Activated T-helper 1 cell treated with anti-CD3 and anti-CD28 coated beads, Interleukin-2, amount 50 U/mL, for 16 hours (primary cell): ENCODE measurements at places on chromosomes 1 and 21.

DNA sequence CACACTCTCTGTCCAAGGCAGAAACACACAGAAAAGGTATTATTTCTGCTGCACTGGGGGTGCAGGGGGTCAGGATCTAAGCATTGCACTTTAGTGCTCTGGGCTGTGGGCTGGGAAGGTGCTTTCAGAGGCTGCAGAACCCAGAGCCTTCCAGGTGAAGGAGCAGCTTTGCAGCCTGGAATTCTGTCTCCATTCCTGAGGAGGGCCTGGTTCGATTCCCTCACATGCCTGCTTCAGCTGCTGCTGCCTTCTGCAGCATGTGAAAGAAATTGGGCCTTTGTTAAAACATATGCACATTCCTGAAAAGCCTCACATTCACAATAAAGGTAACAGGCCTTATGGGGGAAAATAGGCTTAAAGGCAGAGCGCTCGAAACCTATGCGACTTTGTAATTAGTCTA is 35.9 kb downstream of the VTCN1 start:
- DNase-seq: no peak

DNA sequence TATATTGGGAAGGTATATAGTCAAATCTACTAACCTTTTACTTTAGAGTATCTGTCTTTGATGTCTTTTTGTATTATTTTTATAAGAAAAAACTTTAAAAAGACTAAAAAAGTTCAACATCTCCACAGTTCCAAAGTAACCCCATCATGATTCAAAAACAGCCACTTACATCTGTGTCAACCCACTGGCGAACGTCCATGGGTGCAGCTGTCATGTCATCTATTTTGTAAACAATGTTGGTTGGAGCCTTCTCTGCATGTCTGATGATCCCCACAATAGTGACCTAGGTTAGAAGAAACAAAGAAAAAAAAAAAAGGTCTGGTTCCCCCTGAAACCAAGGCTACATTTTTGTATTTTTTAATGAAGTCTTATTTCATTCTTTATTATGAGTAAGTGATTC is 28.0 kb upstream of the SMPDL3B start:
- DNase-seq: no peak

GRCh38 chr1:247330548-247331171 is 1.0 kb downstream of the ZNF496 start:
- no peak for DNase-seq

DNA sequence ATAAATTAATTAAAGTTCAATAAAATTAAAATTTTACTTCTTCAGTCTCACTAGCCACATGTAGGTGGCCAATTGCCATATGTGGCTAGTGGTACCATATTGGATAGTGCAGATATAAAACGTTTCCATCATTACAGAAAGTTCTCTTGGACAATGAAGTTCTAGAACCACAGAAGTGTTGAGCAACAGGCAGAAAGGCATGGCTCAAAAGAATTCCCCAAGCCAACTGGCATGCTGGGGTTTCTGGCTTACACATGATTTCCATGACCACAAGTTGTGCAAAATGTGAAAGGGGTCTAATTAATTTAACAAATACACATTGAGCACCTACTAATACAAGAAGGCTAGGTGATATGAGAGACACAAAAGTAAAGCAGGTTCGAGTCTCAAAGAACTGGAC is 72.2 kb upstream of the CDC42BPA start:
- DNase-seq: no peak

DNA sequence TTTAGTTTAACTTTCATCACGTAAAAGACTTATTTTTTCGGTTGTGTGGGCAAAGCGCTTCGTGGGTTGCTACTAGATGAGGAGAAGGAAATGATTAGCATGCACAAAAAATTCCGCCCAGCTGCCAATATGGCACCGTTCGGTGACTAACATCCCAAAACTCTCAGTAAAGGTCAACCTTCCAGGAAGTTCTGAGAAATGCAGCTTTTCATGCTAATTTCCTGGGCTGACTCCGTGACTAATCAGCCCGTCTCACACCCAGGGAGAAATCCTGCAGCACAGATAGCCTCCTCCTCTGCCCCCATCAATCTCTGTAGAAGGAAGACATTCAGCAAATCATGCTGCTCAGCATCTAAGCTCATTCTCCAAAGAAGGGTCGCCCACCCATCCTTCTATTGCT is 34.1 kb downstream of the TMCO4 start:
- DNase-seq: peak; percentile 15

DNA sequence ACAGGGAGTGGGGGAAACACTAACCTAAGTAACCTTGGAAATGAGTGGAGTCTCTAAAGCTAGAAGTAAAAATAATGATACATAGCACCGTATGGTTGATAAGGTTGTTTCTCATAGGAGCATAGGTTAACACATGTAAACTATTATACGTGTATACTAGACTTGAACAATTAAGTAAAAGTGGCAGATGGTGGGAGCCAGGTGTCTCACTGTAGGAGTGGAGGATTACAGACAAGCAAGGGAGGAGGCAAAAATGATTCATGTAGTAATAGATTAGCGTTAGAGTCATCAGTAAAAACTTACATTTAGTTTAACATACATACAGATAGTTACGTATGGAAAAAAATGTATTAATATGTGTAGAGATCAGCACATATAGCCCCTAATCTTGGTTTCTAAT is 138.4 kb upstream of the DSCAM start:
- no peak for DNase-seq

- DNase-seq: no peak
Observed at GRCh38 chr1:119330466-119331189, 38.0 kb upstream of the HAO2 start.

- DNase-seq: no peak
Observed at GRCh38 chr21:34923202-34923601, 125.9 kb downstream of the RUNX1 start.

GRCh38 chr1:5951846-5952410 is 40.3 kb downstream of the NPHP4 start:
- no peak for DNase-seq

DNA sequence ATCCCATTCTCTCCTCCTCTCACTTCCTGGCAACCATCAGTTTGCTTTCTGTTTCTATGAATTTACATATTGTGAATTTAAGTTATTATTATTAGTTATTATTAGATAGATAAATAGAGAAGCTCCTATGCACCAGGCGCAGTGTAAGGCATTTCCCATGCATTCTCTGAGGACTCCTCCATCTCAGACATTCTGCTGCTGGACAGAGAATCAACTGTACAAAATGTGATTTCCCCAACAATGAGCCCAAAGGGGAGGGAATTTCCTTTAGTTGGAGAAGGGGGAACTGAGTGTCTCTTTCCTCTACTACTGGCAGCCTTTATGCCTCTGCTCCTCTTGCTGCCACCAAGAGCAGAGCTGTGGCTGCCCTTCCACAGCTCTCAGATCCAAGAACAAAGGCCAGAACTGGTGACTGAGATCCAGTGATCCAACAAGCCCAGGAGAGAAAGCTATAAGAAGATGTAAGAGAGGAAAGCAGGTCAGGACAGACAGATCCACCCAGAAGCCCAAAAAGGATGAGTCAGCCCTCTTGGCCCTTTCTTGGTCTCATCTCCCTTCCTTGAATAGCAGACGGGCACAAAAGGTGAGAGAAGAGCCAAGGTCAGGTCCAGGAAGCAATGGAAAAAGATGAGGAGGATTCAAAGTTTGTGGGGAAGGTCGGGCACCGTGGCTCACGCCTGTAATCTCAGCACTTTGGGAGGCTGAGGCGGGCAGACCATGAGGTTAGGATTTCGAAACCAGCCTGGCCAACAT is 3.5 kb upstream of the IVL start:
- no peak for DNase-seq

DNA sequence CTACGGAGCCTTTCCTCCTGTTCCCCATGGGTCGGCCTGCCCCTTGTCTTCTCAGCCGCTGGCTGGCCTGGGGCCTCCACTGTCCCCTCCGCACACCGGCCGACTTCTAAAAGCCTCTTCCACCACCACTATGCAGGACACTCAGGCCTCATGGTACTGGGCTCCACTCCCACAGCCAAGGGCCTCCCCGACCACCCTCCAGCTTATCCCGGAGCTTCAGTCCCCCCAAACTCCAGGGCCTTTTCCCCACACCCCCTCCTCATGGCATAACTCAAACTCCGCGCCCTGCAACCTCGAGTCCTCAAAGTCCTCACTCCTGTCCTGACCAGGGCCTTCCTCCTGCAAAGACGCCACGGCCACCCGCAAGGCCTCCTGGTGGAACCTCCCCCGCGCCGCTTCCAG is 2.0 kb downstream of the LRRC41 start:
- DNase-seq: no peak

DNA sequence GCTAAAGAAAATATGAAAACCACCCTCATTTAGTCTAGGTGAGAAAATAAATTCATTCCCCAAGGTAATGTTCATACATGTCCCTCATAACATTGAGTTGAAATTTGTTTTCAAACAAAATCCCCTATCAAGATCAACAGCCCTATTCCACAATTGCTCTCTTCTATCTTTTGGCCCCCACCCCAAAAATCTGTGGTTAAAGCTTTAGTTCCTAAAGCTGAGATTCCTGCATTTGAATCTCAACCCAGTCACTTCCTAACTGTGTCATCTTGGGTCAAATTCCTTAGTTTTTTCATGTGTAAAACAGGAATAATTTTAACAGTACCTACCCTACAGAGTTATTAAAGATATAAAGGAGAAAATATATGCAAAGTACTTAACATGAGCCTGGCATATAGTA is 22.0 kb downstream of the KIAA0319L start:
- no peak for DNase-seq

- no peak for DNase-seq
Observed at GRCh38 chr1:193540511-193540910, 354.1 kb upstream of the B3GALT2 start.

GRCh38 chr1:115224636-115225035 is 113.4 kb downstream of the NGF start:
- no peak for DNase-seq

- no peak for DNase-seq
Observed at GRCh38 chr1:162943622-162944021, 82.6 kb upstream of the CCDC190 start.

GRCh38 chr1:163106364-163106987 is 37.3 kb downstream of the RGS4 start:
- DNase-seq: no peak

DNA sequence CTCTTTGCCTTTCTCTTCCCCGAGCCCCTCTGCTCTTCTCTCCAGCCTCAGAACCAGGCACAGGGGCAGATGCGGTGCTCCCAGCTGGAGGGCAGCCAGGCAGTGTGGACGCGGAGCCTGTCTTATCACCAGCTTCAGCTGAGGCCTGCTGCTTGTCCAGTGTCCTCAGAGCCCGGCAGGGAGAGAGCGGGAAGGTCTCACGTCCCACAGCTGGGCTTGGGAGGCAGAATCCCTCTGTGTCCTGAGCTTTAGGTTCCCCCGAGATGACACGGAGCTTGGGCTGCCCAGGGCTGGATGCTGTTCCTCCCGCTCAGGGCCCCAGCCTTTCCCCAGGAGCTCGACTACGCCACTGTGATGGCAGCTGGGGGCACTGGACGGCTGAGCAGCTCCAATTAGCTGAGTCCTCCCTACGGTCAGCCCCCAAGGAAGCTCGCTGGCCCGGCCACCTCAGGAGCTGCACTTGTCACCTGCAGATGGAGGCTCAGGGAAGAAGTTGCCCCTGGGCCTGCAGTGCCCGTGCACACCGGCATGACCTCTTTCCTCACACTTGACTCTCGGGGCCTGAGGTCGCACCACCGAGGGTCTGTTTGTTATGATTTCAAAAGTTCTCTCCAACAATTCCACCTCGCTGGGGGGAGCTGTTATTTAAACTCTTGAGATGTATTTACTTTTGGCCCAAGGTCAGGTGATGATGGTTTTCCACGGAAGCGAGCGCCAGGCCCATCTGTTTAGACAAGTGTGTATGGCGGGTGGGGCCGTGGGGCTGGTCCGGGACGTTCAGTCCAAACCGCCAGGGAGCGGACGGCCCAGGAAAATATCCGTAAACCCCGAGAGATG is 127.3 kb downstream of the SIK1 start:
- no peak for DNase-seq

DNA sequence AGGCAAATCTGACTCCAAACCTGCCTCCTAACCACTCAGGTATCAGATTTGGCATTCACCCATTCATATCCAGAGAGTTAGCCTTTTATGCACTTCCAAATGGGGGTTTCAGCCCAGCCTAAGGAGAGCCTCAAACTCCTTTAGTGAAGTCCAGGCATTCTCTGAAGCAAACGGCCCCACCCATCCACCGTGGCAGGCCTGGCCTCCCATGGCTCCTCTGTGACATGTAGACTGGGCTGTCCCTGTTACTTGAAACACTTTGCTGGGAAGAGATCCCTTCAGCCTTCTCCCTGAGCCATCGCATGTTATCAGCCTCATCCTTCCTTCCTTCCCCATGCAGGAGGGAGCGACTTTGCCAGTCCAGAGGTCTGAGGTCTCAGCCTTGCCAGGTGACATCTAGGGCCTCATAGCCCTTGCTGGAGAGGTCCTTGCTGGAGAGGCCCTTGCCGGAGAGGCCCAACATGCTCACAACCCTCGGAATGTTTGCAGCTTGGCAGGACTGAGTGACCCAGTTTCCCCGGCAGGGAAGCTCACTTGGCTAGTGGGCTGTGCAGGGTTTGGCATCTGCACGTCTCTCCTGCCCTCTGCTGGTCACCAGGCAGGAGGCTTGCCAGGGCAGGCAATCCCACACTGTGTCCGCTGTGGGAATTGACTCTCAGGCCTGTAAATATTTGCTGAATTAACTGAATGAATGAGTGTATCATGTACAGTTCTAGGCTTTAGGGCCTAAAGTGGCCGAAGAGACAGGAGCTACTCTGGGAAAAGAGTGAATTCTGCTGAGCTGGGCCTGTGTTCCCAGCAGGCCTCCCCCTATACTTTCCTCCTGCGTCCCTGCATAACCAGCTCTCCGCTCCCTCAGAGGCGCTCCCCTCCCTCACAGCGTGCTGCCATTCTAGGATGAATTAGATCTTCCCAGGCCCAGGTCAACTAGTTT is 26.7 kb upstream of the RBM15 start:
- DNase-seq: peak; percentile 55

DNA sequence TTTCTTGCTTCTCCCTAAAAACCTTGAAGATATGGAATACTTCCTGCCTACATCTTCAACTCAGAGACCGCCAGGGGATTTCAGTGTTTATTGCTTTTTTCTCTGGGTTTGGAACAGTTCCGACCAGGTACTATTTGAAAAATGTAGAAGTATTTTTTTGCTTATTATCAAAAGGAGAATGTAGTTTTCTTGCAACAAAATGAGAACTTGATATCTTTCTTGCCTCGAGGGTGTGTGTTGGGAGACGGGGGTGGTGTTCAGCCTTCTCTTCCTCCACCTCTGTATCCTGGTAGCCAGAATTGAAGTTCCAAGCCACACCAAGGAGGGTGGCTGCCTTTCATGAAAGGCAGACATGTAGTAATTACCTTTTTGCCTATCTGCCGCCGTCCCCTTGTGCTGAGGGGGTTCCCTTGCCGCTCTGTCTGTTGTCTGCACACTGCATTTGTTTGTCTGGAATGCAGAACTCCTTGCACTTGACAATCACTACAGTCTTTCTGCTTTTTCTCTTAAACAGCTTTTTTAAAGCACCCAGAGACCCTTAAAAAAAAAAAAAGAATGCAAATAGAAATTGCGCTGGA is 212.1 kb downstream of the PBX1 start:
- no peak for DNase-seq

- no peak for DNase-seq
Observed at GRCh38 chr1:222989443-222989842, 153.6 kb downstream of the TLR5 start.

DNA sequence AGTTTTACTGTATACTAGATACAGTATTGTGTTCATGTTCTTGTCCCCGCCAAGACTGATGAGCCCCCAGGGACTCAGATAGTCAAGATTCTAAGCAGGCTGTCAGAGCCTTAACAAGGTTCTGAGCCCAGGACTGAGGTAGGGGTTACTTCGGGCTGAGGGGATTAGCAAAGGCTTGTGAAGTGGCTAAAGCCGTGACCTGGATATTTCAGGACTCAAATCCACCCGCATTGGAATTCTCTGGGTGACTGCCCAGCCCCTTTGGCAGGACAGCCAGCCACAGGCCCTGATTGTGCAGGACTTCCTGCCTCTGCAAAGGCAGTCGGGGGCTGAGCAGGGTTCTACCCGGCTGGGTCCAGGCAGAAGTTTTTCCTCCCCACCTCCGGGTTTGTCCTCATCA is at the start of gene PLA2G5:
Gene PLA2G5, plus strand, starts transcription at position 321 of the 400 bp plus-strand sequence. CDS start 14,637 bp downstream, outside the sequence.
- DNase-seq: no peak
